ENCODE measurements at places on chromosomes 3 and 15.
A peak's percentile ranks its signal among the peaks of the same experiment; 100 is the strongest.

DNA sequence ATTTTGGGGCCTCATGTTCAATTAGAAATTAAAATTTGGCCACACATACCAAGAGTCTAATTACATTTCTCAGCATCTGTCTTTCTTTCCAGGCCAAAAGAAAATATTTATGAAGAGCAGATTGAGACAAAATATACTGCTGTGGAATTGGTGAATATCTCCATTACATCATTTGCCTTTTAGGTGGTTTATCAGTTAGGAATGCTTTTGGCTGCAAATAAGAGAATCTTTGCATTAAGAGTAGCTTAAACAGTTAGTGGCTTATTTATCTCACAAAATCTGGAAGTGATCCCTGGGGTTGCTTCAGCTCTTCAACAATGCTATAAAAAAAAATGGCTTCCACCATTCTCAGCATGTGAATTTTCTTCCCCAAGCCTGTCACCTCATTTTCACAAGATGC is 308.7 kb downstream of the MAGI1 start:
- no peak for DNase-seq

DNA sequence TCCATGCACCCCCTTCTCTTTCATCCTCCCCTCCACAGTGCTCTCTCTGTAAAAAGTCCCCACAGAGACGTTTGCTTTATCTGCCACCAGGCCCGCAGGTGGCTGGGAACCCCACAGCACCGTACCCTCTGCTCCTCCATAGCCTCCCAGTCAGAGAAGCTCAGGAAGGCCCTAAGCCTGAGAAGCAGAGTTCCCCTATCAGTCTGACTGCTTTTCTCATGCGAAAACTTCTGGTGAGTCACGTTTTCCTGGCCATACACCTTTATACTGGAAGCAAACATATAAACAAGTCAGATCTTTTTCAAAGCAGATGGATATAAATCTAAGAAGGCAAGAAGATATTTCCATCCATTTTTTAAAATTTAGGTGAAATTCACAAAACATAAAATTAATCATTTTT is 51.5 kb upstream of the MEF2A start:
- no peak for DNase-seq

DNA sequence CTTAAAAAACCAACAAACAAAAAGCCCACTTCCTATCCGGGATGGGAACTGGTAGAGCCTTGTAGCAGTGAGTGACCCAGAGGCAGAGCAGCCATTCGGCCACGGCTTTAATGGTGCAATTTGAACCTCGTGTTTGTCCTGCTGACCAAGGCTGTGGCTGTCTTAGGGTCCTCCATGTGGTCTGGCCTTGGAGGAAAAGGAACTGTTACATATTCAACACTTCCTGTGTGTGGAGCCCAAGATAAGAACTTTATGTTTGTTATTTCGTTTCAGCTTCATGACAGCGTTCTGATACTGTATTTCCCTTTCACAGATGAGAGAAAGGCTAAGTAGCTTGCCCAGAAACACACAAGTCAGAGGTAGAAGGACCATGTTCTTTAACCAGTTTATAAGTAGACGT is 269.8 kb downstream of the SV2B start:
- DNase-seq: no peak

DNA sequence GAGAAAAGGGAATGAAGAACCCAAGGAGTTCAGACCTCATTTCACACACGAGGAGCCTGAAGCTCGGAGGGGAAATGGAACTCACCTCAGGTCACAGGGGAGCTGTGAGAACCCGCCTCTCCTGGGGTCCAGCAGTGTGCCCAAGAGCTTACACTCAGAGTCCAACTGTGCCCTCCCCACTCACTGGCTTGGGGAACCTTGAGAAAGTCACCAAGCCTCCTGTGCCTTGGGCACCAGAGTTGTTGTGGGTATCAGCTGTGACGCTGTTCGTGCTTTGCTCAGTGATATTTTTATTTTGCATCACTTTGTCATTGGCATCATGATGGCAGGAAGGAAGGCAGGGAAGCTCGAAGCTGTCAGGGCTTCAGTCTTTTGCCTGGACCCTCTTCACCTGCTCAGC is 83.4 kb downstream of the TLE3 start:
- DNase-seq: no peak

GRCh38 chr3:195692781-195693427 is 27.9 kb upstream of the MUC20 start:
- DNase-seq: no peak

DNA sequence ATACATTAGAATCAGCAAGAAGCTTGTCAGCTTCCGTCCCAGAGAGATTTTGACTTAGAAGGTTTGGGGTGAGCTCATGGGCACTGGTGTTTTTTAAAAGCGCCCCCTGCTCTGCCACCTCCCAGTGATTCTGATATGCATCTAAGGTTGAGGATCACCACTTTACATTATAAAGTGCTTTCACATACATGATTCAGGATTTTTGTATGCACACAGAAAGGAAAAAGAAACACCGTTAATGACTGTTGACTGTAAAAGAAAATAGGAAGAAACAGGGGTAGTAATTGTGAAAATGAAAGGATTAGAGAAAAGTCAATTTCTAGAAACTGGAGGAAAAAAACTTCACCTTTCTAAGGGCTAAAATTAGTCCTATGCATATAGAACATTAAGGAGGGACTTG is 104.9 kb upstream of the ZBED2 start:
- DNase-seq: no peak

GRCh38 chr3:99128235-99128634 is 226.7 kb upstream of the DCBLD2 start:
- DNase-seq: no peak

GRCh38 chr3:129252748-129253147 is 3.3 kb downstream of the COPG1 start:
- no peak for DNase-seq

DNA sequence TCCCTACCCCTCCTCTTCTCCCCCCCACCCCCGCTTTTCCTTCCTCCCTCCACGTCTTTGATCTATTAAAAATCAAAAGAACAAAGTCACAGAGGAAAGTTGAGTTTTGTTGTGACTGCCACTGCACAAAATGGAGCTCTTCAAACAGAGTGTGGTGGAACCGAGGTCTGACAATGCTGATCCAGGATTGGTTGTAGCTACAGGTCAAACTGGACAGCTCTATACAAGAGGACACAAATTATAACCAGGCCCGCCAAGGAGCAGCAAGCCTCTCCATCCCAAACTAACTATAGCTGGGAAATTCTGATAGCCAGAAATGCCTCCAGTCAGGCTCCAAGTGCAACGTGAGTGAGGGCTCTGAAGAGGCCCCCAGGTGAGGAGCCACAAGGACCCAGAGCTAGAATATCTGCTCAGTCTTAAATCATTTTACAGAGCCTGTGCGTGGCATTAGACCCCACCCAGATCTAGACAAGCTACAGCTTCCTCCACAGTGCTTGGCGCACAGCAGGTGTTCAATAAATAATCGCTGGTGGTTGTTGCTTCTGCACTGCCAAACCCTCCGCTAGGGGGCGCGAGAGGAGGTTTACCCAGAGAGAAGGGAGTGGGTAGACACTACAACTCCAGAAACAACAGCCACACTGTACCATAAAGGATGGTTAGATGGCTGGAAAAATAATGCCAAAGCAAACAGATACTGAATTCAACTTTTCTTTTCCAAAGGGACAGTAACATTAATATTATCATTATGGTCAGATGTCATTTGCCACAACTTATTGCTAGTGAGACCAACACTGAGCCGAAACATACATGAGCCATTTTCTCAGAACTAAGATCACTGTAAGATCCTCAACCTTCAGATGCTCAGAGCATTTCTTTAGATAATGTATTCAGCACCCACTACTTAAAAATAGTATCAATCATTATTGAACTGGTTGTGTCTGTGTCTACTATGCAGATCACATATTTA is 44.6 kb downstream of the ZIC4 start:
- DNase-seq: no peak

- no peak for DNase-seq
These were observed 221.1 kb upstream of the P2RY1 start for GRCh38 chr3:152613851-152614250.

DNA sequence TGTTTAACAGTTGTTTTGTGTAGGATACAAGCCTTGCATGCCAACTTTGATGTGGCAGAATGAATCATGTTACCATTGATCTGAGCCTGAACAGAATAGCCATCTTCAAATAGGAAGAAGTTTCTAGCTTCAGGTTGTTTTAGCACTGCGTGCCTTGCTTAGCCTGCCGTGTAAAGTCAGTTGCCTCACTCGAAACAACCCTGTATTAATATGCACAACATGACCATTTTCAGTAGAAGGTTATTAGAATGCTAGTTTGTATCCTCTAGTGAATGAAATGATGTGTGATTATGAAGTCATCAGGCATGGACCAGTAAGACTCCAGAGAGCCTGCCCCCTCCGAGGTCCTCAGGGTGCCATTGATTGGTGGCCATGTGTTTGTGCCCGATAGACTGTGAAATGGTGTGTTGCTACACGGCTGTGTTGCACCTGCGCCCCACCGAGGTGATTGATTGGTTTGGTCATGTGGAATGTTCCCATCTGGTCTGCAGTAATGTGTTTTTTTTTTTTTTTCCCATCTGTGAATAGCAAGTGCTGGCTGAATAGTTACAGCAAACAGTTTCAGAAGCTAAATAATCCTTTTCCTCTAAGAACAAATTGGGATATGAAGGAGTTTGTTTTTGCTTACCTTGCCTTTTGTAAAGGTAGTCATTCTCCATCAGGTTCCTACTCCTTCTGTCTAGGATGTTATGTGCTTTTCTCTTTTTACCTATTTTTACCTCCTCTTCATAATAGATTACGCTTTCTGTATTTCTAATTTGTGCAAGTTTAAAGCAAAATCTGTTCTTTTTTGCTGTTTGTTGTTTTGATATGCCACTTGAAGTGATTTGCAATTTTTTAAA is 214.9 kb downstream of the TCF12 start:
- DNase-seq: no peak

- no peak for DNase-seq
These were observed 244.9 kb downstream of the FAM43A start for GRCh38 chr3:194930377-194931204.

- DNase-seq: no peak
These were observed 360.9 kb upstream of the CBLB start for GRCh38 chr3:106229495-106230278.

DNA sequence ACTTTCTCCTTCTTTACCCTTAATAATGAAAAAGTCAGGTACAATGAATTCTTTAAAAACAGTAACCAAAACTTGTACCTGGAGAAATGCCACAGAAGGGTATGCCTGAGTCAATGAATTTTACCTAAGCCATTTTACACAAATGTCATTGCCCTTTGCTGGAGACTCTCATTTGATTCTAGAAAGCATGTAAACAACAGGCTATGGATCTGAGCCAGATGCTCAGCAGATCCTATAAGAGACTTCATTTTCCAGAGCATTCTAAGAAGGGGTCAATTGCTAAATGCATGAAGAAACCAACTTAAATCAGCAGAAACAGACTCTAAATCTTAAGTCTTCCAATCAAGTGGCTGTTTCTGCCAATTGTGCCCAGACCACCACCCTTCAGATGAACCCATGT is 83.8 kb upstream of the GALNT15 start:
- DNase-seq: no peak

DNA sequence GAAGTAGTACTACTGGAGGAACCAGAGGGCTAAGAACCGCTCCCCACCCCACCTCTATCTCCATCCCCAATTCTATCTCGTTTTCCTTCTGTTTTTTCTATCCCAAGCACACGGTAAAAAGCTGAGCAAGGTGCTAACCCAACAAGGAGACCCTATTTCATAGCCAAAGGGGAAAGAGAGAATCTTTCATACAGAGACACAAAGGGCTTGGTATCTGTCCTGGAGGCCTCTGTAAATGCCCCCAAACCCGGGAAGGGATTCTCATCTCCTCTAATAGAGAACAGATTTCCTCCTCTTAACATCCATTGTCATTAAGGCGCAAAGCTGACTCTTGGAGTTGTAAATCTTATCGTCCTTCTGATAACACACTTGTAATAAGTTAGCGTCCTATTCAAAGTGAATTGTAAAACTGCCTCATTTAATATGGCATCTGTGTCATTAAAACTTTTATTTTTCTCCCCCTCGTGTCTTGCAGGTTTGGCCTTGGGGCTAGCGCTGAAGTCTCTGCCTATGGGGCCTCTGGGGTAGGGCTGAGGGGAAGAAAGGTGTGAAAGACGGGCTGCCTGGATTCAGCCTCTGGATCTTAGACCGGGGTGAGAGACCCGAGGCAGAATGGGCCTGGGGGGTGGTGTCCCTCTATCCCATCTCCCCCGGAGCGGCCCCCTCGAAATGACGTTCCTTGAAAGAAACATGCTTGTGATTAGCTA is 12.1 kb downstream of the NR2F2 start:
- DNase-seq: no peak

DNA sequence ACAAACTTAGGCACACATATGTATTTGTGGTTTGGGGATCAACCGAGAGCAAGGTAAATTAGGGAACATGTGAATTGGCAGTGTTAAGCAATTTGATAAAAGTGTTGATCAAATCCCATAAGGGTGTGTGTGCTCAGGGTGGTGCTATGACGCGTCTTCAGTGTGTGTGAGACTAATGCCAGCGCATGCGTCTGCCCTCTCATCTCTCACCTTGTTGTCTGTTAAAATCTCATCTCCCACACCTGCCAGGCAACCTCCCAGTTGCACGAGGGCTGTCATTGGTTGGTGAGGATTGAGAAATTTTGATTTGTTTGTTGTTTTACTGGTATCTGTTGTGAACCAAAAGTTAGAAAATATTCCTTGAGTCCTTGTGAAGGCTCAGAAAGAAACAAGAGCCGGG is 137.2 kb upstream of the ICE2 start:
- DNase-seq: no peak

GRCh38 chr3:57145852-57146251 is 19.3 kb downstream of the IL17RD start:
- DNase-seq: no peak

- peak; percentile 97 for DNase-seq
These were observed 401.3 kb upstream of the CFAP20DC start for GRCh38 chr3:59450946-59451763.

DNA sequence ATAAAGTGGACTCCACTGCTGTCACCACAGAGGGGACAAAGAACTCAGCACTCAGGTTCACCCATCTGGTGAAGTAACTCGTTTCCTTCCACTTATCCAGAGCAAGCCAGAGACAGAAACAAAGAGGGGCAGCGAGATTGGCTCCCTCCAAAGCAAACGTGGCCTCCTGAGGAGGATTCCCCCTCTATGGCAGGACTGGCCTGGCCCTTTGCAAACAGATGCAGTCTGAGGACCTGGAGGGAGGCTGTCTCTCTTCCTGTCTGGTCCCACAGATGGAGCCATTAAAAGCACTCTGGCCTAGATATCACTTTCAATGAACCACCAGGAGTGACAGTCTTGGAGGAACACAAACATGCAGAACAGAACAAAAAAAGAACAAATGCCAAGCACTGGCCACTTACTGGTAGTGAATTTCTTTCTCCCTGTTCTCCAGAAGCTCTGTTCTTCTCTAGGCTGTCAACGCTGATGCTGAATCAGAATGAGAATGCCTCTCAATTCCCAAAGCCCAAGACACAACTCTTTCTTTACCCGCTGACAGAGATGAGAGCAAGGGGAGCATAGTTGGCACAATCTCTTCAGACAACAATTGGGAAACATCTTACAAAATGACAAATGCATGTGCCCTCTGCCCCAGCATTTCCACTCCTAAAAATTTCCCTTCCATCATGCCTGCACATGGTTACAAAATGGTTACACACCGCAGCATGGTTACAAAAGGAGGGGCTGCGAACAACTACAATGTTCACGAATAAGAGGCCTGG is 14.3 kb downstream of the KLHL25 start:
- no peak for DNase-seq

All from T-helper 1 cell (primary cell).